ENCODE measurements at places on chromosomes 6 and 20.

DNA sequence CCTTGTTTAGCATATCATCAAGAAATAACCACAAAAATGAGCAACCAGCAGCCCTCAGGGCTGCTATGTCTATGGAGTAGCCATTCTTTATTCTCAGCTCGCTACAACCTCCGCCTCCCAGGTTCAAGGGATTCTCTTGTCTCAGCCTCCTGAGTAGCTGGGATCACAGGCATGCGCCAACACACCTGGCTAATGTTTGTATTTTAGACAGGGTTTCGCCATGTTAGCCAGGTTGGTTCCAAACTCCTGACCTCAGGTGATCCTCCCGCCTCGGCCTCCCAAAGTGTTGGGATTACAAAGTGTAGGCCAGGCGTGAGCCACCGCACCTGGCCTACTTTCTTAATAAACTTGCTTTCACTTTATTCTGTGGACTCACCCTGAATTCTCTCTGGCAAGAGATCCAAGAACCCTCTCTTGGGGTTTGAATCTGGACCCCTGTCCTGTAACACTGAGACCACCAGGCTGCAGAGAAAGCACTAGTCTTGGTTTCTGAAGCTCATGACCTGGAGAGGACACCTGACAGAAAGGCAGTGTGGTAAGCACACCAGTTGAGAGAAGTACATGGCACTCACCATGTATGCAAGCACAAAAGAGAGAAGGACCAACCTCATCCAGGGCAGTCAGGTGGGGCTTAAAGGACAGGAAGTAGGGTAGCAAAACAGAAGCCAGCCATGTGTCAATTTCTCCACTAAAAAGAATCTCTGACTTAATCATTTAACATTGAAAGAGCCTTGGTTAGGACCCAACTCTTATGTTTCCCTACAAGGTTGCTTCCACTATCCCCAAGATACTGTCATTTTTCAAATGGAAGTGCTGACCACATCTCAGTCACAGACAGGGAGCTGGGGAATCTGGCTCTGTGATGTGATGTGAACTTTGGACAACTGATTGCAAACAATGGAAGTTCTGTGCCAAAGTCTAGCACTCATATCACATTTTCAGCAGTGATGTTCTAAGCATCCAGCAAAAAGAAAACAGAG is 97.4 kb upstream of the DST start:
- no peak for DNase-seq

DNA sequence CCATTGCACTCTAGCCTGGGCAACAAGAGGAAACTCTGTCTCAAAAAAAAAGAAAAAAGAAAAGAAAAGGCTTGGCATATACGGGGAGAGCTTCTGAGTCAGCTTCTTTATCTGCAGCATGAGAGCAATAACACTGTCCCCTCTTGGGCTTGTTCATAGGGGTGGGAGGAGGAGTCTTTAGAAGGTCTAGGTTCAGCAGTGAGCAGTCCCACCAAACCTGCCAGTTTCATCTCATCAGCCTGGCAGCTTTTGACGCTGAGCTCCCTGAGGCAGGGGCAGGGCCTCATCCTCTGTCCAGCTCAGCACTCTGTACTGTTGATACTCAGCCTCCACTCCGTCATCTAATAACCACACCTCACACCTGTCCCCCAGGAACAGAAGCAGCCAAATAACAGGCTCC is 5.6 kb upstream of the C6orf132 start:
- DNase-seq = no peak

- DNase-seq = no peak
Observed at GRCh38 chr6:129638686-129639085, 71.3 kb downstream of the ARHGAP18 start.

GRCh38 chr6:7328243-7328642 is 15.2 kb upstream of the SSR1 start:
- no peak for DNase-seq

- peak; percentile 85 for DNase-seq
Observed at GRCh38 chr6:42547407-42548329, 16.2 kb upstream of the UBR2 start.

DNA sequence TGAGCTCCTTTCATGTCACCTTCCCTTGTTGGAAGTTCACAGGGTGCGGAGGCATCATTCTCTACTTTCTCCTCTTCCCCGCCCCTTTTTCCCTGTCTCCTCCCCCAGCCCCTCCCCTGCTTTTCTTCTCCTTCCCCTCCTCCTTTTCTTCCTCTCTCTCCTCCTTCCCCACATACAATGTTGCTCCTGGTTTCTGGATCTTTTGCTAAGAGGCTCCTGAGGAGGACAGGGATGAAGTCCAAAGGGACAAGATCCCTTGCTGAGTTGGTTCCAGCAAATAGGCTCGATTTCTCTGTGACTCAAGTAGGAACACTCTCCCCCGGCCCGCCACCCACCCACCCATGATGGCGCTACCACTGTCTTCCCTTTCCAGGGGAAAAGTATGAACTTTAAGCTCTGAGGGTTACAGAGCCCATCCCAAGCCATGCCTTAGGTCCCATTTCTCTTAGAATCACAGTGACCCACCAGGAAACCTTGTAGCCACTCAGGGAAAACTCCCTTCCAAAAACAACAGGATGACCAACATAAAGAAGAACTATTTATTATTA is 852 bp upstream of the TFEB start:
- no peak for DNase-seq

GRCh38 chr6:14709066-14709670 is 536.7 kb upstream of the JARID2 start:
- DNase-seq = peak; percentile 58

DNA sequence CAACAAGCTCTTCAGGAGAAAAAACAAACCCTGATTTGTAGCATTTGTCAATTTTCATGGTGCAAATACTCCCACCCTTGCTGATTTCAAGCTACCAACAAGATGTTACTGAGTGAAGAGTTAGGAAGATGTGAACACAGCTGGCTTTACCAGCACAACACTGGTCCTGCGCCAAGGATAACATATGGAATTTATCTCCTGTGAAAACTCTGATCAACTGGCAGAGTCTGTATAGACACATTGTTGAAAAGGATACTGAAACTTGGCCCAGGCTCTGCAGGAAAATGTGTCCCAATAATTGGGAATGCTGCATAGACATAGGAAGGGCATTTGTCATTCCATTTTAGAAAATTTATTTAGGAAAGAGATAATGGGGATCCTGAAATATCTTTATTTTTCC is 29.0 kb downstream of the OTOR start:
- DNase-seq = no peak

GRCh38 chr20:54456961-54457360 is 18.4 kb upstream of the DOK5 start:
- DNase-seq = no peak

- no peak for DNase-seq
Observed at GRCh38 chr20:2746636-2747265, 53.7 kb downstream of the CPXM1 start.

DNA sequence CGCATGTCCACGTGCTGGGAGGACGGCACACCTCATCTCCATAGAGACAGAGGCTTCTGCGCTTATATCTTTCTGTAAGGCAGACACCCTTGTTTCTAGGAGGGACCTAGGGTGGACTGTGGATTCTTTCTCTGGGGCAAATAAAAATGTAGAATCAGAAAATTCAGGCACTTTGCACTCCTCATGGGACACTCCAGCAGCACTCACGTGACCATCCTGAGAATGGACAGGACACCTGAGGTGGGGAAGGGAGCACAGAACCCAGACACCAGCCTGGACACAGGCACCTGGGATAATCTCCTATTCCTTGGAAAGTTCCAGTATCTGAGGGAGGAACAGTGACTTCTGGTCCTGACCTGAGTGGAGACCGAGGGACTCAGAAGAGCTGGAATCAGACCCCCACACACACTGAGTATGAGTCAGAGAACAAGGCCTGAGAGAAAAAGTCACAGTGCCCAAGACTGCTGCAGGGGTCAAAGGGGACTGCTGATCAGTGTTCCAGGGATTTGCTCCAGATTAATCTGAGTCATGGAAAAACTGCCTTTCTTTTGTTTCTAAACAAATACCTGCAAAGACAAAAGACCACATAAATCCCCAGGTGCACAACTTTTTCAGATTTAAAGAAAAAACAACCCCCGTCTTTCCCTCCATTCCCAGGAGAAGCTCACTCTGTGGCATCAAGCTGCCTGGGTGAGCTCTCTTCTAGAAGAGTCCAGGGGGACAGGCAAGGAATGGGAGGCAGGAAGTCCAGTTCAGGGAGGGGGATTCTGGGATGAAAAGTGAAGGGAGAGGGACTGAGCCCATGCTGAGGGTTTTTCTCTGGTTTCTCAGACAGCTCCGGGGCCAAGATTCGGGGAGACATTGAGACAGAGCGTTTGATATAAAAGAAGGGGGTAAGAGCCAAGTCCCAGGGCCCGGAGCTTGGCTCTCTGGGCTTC is 35.6 kb upstream of the MICB start:
- DNase-seq = no peak

DNA sequence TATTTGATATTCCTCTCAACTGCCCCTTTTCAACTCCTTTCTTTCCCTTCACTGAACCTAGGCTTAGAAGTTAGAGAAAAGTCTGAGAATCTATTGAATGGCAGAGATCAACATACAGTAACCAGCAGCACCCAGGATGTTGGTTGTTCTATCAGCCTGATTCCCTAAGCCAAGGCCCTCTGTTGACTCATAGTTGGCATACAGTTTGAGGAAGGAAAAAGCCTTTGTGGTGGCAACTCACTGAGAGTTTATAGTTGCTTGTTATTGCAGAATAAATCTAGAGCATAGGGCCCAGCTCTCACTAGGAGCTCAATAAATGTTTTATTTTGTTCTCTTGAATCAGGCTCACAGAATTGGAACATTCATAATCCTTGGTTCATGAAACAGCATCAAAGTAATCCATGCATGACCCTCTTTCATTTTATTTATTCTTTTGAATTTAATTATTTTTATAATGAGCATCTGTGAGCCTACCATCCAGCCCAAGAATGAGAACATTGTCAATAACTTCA is 119.1 kb upstream of the ADGRF1 start:
- no peak for DNase-seq

DNA sequence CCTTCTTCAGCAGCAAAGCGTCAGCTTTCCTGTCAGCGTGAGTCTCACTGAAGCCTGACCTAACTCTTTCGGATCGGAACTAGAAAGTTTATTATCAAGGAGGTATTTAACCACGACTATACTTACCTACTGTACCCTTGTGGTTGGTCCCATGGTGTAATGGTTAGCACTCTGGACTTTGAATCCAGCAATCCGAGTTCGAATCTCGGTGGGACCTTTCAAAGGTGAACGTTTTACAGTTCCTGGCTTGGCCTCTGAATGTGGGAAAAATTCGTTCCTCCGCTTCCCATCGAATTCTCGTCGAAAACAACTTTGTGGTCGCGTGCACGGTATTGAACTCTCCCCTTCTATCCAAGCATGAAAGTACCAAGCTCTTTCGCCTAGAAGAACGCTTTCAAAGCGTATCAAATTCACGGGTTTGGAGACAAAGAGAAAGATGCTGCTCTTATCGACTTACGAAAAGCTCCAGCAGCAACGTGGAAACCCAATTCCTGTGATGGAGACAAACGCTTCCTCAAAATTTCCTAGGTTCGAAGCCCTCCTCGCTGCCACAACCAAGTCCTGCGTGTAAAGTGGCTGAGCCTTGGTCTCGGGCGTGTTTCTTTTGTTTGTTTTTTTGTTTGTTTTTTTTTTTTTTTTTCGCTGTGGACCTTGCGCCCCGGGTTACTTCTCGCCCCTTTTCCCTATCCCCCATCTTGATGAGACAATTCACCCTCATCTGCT is 63.7 kb downstream of the GPX5 start:
- peak; percentile 69 for DNase-seq

- DNase-seq = peak; percentile 28
Observed at GRCh38 chr6:34201455-34202107, 35.1 kb upstream of the HMGA1 start.

- DNase-seq = no peak
Observed at GRCh38 chr6:31139599-31139998, 733 bp upstream of the PSORS1C2 start.

GRCh38 chr20:45163083-45163803 is 11.5 kb upstream of the PI3 start:
- DNase-seq = no peak

DNA sequence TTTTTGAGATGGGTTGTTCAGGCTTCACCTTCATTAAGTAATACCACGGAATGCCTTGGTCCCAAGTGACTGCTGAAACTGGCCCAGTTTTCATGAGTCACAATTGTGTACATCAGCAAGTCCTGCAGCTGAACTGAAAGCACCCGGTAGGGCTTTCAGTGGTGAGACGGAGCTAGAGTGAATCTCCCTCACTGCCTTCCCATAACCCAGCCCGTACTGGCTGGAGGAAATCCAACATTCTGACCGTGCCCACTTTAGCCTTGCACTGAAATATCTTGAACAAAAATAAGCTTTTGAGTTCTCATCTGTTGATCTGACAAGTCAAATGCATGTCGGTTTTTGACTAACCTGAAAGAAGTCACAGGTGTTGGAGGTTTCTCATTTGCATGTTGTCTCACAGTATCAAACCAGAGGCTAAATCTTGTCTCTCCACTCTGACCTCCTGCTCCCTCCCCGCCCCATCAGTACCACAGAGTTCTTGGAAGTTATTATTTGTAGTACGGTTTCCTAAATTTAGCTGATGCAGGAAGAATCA is 35.9 kb downstream of the DUSP22 start:
- DNase-seq = no peak

GRCh38 chr6:37244430-37245310 is 12.9 kb upstream of the TBC1D22B start:
- no peak for DNase-seq

DNA sequence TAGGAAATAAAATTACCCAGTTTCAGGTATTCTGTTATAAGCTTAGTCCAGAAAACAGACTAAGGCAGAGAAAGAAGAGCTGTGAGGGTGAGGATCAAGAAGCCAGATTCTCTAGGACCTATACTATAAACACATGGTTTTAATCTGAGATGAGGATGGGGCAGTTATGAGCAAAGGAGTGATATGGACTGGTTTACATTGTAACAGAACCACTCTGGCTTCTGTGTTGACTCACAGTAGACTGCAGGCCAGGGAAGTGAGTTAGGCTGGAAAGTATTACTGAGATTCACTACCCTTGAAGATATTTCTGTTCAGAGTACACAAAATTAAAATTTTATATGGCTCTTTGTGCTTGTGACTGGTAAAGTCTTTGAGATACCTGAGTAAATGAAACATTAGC is 3.2 kb upstream of the RWDD1 start:
- no peak for DNase-seq

GRCh38 chr6:112243861-112244827 is 10.2 kb downstream of the LAMA4 start:
- no peak for DNase-seq

All from erythroblast (primary cell).